ENCODE measurements at places on chromosomes 7 and 10. TPM values are rescaled to one million over a fixed set of nuclear protein-coding genes. Genes with fewer than 3 reads are reported as not detected.

GRCh38 chr7:2680792-2681490, 7.1 kb upstream of the AMZ1 start:
- DNase-seq: peak; percentile 45

GRCh38 chr10:86970162-86970981, 2.1 kb downstream of the ADIRF start:
- DNase-seq: peak; percentile 80

DNA sequence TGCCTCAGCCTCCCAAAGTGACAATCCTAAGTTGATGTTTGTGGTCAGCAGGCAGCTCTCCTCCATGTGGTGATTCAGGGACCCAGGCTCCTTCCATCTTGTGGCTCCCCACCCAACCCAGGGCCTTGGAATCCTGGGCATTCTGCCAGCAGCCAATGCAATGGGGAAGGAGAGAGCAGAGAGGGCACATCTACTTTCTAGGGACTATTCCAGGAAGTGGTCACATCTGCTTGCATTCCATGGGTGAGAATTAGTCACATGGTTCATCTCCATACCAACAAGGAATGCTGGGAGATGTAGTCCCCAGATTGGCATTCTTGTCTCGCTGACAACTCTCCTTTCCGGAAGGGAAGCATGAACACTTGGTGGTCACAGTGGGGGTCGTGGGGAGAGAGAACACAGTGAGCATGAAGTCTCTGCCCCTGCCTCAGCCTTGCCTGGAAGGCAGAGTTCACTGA, 9.9 kb upstream of the SRRM3 start:
- peak; percentile 68 for DNase-seq

- DNase-seq: no peak
These were observed 78.0 kb upstream of the ADRB1 start for GRCh38 chr10:113965683-113966082.

GRCh38 chr10:58173391-58173790, 94.3 kb downstream of the IPMK start:
- no peak for DNase-seq

DNA sequence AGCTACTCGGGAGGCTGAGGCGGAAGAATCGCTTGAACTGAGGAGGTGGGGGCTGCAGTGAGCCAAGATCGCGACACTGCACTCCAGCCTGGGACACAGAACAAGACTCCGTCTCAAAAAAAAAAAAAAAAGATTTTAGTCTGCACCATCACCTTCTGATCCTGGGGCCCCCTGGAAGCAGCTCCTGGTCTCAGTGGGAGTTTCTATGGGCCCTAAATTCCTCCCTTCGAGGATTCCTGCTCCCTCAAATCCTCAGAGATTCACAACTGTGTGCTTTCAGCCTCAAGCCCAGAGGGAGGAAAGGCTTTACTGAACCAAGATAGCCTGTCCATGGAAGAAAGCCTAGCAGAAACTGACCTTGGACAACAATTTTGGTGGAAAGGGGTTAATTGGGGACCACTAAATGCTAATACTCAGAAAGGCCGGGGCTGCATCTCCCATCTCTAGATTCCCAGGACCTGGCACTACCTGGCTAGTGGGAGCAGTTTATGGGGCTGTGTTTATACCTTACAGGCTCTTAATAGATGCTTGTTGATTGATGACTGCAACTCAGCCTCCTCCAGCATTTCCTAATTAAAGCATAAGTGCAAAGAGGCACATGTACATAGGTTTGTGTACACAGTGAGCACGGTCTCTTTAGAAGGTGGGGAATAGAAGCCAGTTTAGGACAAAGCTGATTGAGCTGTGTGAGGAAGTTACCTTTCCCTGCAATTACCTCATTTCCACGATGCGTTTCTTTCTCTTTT, 9.2 kb upstream of the FGFR2 start:
- DNase-seq: no peak

DNA sequence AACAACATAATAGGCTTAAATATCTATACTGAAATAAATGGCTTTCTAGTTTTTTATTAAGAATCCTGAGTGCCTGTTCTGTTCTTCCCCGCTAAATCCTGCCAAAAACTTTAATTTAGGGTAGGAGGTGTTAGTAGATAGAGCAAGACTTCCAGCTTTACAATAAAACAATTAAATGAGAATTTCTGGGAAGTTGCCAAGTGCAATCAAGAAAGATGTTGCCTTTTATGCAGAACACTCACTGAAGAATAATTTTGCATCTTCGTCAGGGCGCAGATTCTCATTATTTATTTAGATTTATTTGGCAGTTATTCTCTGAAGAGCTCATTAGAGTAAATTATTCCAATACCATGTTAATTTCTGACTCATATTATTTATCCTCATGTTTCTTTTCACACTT, 103.2 kb upstream of the GPR141 start:
- DNase-seq: no peak

GRCh38 chr7:83984076-83984475, 210.5 kb downstream of the SEMA3A start:
- no peak for DNase-seq

- no peak for DNase-seq
These were observed 126.2 kb upstream of the ETV1 start for GRCh38 chr7:14115701-14116100.

GRCh38 chr7:139829025-139829774, at the start of gene TBXAS1:
TBXAS1 (plus strand) TSS chr7:139829264; CDS start chr7:139829391, 127 bp downstream.
- peak; percentile 94 for DNase-seq

DNA sequence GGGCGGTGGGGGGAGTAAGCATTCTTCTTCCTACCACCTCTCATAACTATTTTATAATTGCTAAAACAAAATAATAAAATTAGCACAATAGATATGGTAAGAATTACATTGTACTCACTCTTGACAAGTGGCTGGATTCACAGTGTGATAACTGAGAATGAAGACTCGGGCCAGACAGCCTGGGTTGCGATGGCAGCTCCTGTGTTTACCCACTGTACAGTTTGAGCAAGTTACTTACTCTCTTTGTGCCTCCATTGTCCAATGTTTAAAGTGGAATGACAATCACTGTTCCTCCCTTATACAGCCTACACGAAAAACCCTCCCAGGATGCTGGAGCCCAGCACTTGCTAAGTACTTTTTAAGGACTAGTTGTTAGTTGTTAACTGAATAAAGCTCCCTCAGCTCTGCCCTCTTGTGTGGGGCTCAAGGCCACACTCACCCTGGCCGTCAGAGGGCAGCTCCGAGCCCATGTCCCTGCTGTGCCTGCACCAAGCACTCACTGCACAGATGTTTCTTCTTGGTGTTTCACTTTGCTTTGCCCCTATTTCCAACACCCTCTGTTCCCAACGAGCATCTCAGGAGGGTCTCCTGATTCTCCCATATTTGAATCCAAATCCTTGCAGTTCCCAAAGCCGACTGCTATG, 56.4 kb upstream of the NPS start:
- DNase-seq: no peak

DNA sequence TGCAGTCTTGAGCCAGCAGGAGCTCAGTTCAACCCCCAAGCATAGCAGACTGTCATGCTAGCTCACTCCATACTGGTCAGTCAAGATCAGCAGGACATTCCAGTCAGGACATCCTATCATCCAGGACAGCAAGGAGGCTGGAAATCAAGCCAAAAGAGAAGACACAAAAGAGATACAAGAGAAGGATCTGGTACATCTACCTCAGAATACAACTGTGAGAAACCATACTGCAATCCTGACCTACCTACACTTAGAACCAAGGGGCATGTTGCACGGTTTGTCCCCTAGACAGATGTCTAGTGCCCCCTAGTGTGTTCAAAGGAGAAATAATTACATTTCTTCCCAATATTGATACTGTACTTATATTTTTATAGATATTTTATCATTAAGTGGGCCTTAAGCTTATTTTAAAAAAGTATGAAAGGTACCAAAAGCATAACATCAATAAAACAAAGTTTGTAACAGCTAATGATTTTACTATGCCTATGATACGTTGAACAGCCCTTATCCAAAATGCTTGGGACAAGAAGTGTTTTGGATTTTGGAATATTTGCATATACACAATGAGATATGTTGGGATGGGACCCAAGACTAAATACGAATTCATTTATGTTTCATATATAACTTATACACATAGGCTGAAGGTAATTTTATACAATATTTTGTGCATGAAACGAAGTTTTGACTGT, 26.7 kb downstream of the ERCC6 start:
- peak; percentile 25 for DNase-seq

- no peak for DNase-seq
These were observed 103.4 kb upstream of the SEMA3D start for GRCh38 chr7:85290269-85290668.

- DNase-seq: peak; percentile 19
These were observed 4.5 kb downstream of the EIF4H start for GRCh38 chr7:74178632-74179031.

DNA sequence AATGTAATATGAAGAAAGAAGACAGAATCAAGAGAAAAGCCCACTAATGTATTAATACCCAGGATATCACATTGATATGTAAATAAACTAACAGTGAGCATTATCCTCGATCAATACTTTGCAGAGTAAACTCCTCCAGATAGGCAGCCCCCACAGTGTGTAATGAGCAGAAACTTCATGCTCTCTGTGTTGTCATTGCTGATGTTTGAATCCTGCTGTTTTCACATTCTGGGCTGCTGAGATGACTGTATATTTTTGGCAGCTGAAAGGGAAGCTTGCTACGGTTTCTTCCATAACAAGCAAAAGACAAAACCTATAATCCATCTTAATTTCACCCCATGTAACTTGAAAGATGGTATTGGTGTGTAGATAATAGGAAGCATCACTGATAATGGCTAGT, 15.3 kb upstream of the THSD7A start:
- DNase-seq: no peak

DNA sequence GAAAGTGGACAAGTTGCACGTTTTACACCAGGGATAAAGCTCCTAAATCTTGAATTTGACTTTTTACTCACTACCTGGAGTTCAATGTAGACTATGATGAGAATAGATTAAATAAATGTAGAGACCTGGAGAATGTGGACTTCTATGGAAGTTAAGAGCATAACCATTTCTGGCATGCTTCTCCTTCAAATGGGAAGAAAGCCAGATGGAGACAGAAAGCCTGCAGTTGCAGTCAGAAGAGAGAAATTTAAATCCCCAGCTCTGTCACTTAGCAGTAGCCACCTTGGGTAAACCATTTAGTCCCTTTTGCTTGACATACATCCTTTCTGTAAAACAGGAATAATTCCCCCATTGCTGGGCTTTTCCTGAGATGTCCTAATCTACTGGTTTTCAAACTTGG, 355.3 kb upstream of the AUTS2 start:
- no peak for DNase-seq

- no peak for DNase-seq
These were observed 285.1 kb upstream of the SP8 start for GRCh38 chr7:21071561-21072501.

- no peak for DNase-seq
These were observed 48.0 kb downstream of the CALD1 start for GRCh38 chr7:134827436-134827835.

DNA sequence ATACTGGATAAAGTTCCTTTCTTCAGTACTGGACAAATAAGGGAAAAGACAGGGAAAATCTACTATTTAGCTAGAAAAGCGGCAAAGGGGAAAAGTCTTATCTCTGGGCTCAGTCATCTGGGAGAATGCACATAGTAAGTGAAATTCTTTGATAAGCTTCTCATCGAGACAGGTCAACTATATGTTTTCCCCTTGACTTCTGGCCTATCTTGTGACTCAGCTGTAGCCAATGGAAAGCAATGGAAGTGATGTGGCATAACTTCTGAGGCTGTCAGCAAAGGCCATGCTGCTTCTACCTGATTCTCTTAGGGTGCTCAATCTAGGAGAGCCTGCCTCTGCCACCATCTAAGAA, 91.9 kb downstream of the PCGF5 start:
- no peak for DNase-seq

GRCh38 chr7:153084278-153084677, 324.7 kb downstream of the ACTR3B start:
- DNase-seq: no peak

DNA sequence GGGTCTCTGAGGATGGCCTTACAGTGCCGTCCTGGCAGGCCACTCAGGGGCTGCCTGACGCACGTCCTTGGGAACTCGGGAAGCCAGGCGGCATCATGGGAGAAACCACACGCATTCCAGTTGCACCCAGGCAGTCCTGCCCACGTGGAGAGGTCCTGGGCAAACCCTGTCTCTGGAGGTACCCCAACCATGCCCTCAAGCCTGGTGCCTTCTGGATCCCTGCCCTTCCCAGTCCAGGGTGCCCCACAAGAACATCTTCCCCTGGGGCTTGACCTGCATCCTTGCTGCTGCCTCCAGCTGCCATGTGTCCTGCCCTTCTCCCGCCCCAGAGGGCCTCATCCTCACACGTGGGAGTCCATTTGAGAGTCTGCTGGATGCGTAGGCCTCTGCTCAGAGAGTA, 200.3 kb upstream of the PPP2R2D start:
- no peak for DNase-seq

DNA sequence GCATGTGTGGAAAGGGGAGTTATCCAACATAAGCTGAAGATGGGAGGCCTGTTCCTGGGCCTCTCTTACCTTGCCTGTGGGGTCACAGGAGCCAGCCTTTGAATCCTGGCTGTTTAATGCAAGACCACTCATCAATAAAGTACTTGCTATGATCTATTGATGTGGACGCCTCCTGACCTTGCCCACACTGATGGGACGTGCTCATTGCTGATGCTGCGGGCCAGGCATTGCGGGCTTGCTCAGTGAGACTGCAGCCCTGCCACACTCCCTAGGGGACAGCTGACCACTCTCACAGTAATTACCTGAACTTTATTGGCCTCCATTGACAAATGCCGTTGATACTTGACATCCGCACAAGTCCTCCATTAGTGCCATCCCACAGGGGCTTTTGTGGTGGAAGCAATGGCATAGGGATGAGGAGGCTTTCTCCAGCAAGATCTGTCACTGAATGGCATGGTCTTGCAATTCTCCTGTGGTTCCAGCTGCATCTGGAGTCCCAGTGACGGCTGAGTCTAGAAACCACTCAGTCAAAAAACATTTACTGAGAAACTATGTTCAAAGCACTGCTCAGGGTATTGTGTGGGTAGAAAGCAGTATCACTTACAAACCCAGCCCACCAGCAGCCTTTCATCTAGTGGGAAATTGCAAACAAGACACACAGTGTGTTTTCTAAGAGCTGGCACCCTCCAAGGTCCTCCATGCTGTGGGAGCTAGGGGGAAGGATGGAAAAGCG, 135.1 kb upstream of the YAE1 start:
- no peak for DNase-seq

The SLC26A4 gene
- not detected for total RNA-seq

The CDH23 gene
- total RNA-seq: not detected

The POT1 gene
- 63.9 TPM for total RNA-seq

The PIP gene
- not detected for total RNA-seq

The CPA4 gene
- total RNA-seq: 11.6 TPM
